ENCODE measurements at places on chromosomes 5 and 9.

DNA sequence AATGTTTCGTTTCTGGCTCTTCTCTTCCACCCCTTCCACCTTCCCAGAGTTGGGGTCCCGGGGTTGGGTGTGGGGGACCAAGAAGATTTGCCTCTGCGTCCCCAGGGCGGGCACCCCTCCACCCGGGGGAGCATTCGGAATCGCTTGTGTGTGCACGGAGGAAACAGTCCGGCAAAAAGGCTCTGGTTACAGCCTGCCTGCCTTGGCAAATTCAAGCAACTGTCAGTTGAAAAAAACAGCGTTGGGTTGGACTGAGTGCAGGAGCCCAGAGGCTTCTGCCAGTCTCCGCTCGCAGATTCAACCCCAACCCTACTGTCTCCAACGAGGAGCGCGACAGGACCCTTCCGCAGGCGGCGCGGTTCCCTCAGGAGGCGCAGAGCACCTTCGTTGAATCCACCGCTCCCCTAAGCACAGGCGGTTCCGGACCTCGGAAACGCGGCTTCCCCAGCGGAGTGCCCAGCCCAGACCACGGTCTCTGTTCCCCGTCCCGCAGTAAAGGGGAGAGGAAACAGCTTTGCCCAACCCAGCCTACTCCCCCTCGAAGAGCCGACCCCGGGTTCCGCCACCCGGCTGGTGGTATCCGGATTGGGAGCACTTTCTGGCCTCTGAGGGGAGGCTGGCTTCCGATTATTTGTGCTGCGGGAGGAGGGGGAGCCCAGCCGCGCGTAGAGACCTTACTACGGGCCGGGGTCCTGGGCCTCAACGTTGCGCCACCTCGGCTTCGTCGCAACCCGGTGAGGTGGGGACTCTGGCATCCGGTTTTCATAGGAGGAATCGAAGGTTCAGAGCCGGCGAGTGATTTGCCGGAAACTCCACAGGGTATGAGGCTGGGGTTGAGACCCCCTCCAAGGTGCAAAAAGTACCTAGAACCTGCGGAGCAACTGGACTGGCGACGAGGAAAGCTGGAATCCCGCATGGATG lies 9.6 kb downstream of the LHX6 start:
- no peak for DNase-seq

GRCh38 chr9:32864971-32865370 lies 81.6 kb downstream of the TMEM215 start:
- no peak for DNase-seq

DNA sequence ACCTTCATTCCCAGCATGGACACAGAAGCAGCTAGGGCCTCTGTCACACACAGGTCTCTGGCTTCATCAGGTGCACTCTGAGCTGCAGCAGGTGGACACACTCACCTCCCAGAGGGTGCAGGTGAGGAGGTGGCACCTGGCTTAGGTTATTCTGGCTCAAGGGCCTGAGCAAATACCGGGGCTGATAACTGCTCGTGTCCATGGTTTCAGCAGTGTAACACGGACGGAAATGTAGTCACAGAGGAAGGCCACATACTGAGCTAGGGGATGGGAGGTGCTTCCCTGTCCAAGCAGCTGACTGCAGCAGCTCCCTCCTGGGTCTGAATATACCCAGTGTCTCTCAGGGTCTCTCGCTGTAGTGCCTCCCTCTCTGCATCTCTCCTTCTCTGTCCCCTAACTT lies 5.7 kb downstream of the PHF2 start:
- DNase-seq: no peak

DNA sequence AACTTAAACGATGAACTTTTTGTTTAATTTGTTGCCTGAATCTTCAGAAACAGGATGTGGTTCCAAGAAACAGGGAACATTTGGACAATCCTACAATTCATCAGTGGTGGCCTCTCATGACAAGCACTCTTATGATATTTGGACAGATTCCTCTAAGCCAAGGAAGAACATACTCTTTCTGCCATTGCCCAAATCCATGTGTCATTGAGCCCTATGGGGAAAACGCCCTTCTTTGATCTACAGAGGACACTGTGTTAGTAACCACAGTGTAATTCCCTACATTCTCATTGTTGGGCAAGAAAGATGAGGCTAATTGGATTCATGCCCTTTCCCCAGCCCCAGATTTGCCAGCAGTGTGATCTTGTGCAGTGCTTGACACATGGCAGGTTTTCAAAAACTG lies 167.7 kb upstream of the PTCH1 start:
- no peak for DNase-seq

DNA sequence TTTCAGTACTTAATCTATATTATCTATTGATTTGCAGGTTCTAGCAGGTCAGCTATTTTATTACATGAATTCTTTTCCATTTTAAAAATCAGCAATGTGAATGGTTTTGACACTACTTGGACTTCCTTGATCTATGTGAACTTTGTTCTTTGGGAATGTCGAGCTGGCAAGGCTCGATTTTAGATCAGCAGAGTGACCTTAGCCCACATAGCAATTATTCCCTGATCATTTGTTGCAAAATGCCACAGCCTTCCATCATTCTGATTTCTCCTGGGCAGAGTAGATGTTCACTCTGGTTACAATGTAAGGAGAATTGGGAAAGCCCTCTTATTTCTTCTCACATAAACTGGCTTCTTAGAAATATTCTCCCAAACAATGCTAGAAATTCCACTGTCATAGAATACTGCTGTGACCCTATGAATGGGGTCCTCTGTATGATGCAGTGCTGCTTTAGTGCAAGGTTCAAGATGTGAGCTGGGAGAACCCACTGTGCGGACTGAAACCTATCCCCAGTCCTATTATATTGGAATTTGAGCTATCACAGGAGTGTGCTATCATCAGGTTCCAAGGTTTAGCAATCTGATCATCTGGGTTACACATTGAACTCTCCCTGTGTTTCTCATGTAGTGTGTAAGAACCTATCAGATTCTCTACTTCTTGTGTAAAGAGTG lies 15.7 kb upstream of the GDA start:
- no peak for DNase-seq

DNA sequence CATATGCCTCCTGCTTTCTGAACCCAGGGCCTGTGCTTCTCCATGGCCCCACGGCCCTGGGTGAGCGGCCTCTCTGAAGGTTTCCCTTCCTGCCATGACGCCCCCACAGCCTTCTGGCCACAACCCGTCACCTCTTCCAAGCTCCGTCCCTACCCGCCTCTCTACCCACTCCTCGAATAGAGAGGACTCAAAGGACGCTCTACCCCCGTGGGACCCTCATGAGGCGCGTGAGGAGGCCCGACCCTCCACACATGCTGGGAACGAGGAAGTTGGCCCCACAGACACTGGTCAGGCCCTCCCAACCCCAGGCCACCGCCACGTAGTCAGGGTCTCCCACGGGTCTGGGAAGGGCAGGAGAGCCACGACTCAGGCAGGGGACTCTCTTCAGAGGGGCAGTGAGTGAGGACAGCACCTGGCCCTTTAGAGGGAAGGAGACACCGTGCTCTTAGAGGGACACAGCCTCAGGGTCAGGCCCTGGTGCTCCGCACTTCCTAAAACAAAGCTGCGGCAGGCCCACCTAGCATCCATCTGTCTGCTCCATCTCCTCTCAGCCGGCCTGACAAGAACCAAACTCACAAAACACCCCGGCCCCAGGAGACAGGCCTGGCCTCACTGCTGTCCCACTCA lies 5.3 kb downstream of the BRD3 start:
- DNase-seq: peak; percentile 5

GRCh38 chr5:82584631-82585030 lies 306.5 kb upstream of the RPS23 start:
- no peak for DNase-seq

DNA sequence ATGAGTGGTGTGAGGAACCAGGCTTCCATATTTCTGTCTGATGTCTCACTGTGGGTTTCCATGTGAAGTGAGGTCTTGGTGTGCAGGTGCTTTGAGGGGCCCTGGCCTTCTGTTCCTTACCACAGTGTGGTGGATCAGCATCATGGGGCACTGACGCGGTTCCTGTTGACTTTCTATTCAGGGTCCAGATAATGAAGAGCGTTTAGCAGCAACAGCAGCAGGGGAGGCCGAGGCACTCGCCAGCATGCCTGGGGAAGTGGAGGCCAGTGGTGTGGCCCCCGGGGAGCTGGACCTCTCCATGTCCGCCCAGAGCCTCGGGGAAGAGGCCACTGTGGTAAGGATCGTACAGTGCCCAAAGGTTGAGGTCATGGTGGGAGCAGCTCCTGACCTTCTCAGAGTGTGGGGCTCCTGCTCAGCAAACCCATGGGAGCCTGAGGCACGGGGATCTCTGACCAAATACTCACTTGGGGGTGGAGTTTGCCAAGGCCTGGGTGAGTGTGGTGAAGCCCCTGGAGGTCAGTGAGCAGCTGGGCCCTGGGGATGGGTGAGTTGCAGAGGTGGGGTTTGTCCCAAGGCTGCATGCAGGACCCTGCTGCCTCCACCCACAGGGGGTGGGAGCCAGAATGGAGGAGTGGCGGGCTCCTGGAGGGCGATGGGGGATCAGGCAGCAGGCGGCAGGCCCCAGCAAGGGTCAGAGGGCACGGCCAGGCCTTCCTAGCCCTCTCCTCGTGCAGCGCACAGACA lies 61.2 kb downstream of the COL15A1 start:
- DNase-seq: no peak

DNA sequence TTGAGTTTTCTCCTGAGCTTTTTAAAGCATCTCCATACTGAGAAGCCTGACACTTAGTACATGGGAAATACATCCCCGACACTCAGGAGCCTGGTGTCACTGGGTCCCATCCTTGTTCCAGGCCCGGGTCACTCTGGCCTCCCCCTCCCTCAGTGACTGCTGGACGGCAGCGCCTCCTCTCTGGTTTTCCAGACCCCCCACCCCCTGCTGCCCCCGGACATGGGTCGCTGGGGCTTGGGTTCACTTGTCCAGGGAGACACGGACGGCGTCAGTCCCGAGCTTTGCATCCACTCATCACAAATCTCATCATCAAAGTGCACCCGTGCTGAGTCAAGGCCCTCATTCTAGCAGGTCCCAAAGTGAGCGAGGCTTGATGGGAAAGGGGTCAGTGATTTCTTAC lies 243.0 kb downstream of the IRX2 start:
- no peak for DNase-seq

GRCh38 chr5:149838881-149839739 lies 105.5 kb downstream of the PDE6A start:
- DNase-seq: no peak

DNA sequence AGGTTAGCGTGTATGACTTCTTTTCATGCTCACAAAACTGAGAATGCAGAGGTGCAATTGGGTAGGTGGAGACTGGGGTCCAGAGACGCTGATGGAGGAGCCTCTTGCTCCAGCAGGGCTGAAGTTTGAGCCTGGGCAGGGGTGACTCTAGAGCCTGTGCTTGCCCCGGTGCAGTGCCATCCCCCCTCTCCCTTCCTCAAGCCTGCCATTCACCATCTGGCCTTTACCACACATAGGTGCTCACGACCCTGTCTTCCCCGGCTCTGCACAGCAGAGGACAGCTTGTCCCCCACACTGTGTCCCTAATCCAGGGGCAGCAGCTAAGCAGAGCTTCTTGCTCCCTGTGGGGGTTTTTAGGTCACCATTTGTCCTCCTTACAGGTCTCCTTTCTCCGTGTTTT lies 86.5 kb downstream of the DAP start:
- DNase-seq: no peak

DNA sequence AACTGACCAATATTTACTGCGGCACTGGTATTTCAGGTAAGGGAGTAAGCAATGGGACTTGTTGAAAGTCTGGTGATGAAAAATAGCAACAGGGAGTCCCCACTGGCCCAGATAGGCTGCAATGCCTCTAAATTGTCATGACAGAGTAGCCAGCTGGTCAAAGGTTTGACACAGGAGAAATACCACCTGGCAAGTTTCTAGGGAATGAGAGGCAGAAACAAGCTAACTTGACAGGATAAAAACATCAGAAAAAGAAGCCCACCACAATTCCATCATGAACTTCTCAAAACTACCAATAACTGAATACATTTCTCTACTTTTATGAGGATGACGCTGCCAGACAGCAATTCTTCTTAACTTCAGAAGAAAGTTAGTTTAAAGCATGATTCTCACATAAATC lies 99.8 kb downstream of the STRBP start:
- DNase-seq: no peak

Data from activated naive CD4-positive, alpha-beta T cell treated with anti-CD3 and anti-CD28 coated beads, Interleukin-2, amount 50 U/mL, for 16 hours (primary cell).